ENCODE measurements at places on chromosomes 1 and 21. TPM values are rescaled to one million over a fixed set of nuclear protein-coding genes. Genes with fewer than 3 reads are reported as not detected.

DNA sequence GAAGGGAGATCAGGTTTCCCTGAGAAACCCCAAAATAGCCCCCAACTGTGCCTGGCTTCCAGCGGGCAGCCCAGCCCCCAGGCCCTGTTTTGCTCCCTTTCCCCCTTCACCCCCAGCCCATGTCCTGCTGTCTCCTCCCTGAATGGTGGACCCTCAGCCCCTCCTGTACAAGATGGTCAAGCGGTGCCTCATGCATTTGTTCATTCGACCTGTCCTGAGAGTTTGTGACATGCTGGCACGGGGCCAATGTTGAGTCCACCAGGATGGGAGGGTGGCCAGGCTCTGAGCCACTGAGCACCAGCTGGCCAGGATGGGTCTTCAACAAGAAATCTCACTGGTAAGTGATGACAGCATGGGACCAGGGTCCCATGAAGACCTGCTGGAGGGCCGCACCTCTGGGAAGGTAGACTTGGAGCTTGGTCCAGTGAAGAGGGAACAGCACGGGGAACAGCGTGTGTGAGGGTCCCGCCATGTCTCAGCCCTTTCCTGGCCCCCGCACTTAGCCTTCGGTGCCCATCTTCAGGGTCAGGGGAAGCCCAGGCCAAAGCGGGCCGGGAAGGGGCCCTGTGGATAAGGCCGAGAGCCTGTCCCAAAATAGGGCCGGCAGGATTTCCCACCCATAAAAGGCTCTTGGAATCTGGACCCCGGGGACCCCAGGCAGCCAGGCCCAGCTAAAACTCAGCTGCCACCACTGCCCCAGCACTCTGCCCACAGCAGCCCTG lies at the start of gene CALML6:
CALML6 (plus strand) TSS at position 290 of the 722 bp plus-strand sequence; CDS start at position 311, 21 bp downstream.
- no peak for DNase-seq

GRCh38 chr1:228120857-228121489 lies 11.9 kb upstream of the MRPL55 start:
- DNase-seq, result no peak

DNA sequence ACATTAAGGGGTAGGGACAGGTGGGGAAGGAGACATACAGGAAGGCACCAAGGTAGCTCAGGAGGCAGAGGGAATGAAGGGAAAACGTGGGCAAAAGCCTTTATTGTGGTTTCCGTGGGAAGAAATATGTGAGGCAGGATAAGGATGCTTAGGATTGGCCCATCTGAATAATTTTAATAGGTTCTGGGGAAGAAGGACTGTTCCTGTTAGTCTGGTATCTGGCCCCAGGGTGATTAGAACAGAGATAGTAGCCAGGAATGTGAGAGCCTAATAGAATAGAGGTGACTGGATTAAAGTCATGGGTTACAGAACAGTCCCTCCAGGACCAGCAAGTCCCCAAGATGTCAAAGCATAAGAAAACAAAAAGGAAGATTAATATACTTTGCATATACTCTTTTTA lies 545.2 kb upstream of the CAMK1G start:
- peak; percentile 25 for DNase-seq

DNA sequence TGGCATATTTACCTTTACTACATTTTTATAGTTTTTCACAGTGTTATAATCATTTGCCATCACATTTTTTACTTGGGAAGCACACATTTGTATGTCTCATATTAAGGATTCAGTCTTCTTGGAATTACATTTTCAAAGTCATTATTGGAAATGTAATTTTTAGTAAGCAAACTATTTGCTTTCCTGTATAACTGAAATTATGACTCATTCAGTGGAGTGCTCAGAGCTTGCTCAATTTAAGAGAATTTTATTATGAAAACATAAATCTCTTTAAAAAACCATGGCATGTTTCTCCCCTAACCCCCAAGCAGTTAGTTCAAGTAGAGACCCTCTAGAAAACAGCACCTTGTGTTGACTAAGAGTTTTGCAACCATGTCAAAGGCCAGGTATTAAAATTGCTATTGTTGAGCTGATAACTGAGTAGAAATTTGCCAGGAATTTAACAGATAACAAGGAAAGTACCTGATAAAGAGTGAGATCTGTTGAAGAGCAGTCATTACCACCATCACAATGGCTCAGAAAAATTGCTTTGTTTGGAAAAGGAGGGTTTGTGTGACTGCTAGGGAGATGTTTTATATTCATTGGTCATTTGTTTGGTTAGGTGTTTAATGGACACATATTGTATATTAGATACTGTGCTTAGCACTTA lies 105.9 kb downstream of the KCNK2 start:
- DNase-seq, result no peak

- no peak for DNase-seq
These were observed 15.5 kb upstream of the GSTM4 start for GRCh38 chr1:109640285-109640865.

GRCh38 chr1:198564716-198565115 lies 24.2 kb upstream of the ATP6V1G3 start:
- no peak for DNase-seq

DNA sequence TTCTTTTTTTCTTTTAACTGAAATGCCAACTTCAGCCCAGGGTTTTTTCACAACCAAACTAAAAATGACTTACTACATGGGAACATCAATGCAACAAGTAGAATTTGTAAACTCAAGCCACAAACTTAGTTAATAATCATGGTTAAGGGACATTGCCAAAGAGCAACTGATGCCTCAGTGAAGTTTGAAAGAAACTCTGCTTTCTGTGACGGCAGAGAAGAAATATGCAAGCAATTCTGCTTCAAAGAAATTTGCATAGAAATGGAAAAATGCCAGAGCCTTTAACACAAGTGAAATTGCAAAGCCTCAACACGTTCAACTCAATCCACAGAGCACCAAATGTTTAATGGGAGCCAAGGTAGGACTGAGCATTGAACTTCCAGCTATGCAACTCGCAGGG lies 5.0 kb upstream of the CHD5 start:
- DNase-seq, result no peak

- no peak for DNase-seq
These were observed 103.9 kb downstream of the TGFBR3 start for GRCh38 chr1:91781901-91782622.

DNA sequence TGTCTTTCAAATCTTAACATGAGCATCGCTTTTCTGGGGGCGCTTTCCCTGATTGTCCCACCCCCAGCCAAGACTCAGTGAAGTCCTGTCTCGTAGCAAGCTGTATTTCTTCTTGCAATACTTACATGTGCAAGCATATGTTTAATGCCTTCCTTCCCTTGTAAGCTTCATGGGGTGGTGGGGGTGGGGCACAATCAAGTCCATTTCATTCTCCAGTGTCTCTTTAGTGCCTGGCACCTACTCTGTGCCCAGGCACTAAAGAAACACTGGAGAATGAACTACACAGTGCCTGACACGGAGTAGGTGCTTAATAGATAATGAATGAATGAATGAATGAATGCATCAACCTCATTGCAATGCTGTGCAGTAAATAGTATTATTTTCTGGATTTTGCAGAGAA lies 143.1 kb downstream of the PLPP3 start:
- no peak for DNase-seq

- no peak for DNase-seq
These were observed 3.3 kb upstream of the FAM78B start for GRCh38 chr1:166170075-166170474.

DNA sequence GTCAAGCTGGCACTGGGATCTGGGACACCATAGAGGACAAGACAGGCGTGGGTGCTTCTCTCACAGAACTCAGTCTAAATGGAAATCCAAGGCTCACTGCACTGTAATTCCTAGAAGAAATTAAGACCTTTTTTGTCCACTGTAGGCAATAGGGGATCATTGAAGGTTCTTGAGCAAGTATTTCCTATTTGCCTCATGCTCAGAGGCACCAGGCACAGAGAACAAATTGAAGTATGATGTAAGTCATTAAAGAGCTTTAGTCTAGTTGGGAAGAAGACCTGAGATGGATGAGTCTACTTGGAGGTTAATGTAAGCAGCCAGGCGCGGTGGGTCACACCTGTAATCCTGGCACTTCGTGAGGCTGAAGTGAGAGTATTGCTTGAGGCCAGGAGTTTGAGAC lies 34.6 kb downstream of the EIF2D start:
- DNase-seq, result no peak

- no peak for DNase-seq
These were observed 3.3 kb downstream of the SUCO start for GRCh38 chr1:172536256-172536655.

GRCh38 chr1:246639732-246640131 lies 73.5 kb downstream of the CNST start:
- DNase-seq, result no peak

The TRIM45 gene
- polyA plus RNA-seq, result 2.6 TPM

The TRPM2 gene
- 0.31 TPM for polyA plus RNA-seq

The CYP4A11 gene
- polyA plus RNA-seq, result not detected

The NTMT2 gene
- not detected for polyA plus RNA-seq

The SRGAP2B gene
- 11.0 TPM for polyA plus RNA-seq

The PGLYRP3 gene
- 1.9 TPM for polyA plus RNA-seq

The NHLH1 gene
- 0.13 TPM for polyA plus RNA-seq

The PSRC1 gene
- 10.2 TPM for polyA plus RNA-seq

Data from keratinocyte (primary cell).